Activated CD4-positive, alpha-beta memory T cell treated with anti-CD3 and anti-CD28 coated beads, Interleukin-2, amount 10 ng/mL, durations not matched to agents 7 days and 5 days (primary cell): ENCODE measurements at places on chromosomes 5 and 9.

DNA sequence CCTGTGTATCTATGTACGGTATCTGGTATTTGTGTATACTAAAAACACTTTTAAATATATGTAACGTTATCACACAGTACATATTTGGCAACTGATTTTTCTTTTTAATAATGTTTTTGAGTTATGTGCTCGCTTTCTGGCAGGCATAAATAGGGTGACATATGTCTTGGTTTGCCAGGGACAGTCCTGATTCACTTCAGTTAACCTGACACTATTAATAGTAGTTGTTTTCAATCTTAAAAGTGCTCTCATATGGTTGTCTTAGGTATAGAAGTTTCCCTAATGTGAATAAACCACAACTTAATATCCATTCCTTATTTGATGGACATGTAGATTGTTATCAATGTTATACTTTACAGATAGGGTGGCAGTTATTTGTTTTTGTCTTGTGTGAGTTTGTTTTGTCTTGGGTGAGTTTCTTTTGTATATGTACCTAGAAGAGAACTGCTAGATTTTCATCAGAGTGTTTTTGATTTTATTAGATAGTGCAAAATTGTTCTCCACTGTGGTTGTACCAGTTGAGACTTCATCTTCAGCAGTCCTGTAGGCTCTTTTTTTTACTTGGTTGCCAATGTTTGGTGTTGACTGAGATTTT is 7.9 kb downstream of the G3BP1 start:
- no peak for DNase-seq

GRCh38 chr5:91957666-91958065 is 574.5 kb upstream of the ARRDC3 start:
- DNase-seq: no peak

DNA sequence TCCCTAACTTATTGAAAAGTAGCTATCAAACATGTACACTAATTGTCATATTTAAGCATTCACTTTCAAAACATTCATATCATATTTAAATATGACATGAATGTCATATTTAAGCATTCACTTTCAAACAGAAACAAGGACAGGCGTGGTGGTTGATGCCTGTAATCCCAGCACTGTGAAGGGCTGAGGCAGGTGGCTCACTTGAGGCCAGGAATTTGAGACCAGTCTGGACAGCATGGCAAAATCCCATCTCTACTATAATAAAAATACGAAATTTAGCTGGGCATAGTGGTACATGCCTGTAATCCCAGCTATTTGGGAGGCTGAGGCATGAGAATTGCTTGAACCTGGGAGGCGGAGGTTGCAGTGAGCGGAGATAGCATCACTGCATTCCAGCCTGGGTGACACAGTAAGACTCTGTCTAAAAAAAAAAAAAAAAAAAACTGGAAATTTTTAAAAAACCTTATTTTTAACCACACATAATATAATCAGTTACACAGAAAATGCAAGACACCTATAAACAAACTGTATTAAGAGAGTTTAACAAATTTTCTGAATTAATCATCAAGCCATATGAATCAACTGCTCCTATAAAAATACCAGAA is 88.1 kb downstream of the LPAR1 start:
- DNase-seq: no peak

GRCh38 chr5:129073111-129073510 is 21.4 kb upstream of the ISOC1 start:
- no peak for DNase-seq

GRCh38 chr5:122081541-122081940 is 3.5 kb upstream of the LOX start:
- no peak for DNase-seq

DNA sequence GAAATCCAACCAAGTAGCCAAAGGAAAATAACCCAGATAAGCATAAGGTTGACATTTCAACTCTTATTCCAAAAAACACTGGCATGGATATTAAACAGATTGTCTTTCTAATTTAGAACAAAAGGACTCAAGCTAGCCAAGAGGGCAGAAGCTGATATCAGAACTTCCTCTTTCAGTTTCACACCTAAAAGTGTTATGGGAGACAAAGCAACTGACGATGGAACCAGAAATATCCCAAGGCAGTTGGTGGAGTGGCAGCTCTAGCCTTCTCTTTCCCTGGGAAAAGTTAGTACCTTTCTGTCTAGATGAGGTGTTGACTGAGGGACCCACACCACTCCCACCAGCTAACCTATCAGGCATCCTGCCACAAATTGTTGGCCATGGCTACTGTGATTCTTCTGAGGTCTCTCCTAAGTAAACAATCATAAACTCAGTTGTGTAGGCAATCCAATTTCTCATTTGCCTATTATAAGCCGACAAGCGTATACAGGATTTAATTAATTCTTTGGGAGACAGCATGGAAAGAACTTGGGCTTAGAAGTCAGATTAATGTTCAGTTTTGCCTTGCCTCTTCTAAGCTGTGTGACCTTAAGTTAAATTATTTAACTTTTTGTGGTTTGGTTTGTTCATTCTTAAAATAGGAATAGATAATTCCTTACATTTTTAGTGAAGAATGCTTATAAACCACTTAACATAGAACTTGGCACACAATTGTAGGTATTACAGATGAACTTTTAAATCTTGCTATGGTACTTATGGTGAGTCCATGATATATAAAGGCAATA is 110.9 kb upstream of the ADAMTSL1 start:
- DNase-seq: no peak
